Stimulated activated CD4-positive, alpha-beta T cell treated with anti-CD3 and anti-CD28 coated beads, Interleukin-2, amount 100 ng/mL, for 24 hours (primary cell): ENCODE measurements at places on chromosomes 1 and 21.

DNA sequence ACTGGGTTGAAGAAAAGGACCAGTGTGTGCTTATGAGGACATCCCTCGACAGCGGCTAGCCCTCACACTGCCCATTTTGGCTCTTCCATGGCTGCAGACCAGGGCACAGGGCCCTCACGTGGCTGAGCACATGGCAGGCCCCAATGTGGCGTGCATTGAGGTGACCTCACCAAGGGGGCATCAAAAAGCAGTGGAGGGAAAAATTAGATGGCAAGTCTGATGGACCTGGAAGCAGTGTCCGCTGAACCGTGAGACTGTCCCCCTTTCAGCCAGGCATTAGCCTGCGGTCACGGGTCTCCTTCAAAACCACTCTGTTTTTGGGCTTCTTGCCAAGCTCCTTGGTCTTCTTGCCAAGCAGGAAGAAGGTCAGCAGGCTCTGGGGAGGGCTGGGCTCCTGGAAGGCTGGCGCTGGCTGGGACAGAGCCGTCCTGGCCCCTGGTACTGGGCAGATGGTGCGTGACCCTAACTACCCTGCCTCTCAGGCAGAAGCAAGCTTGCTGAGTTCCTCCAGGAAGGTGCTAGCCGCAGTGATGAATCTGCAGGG, 30.8 kb downstream of the TRIM67 start:
- no peak for DNase-seq

GRCh38 chr1:23356471-23357137, 12.5 kb upstream of the HNRNPR start:
- no peak for DNase-seq

DNA sequence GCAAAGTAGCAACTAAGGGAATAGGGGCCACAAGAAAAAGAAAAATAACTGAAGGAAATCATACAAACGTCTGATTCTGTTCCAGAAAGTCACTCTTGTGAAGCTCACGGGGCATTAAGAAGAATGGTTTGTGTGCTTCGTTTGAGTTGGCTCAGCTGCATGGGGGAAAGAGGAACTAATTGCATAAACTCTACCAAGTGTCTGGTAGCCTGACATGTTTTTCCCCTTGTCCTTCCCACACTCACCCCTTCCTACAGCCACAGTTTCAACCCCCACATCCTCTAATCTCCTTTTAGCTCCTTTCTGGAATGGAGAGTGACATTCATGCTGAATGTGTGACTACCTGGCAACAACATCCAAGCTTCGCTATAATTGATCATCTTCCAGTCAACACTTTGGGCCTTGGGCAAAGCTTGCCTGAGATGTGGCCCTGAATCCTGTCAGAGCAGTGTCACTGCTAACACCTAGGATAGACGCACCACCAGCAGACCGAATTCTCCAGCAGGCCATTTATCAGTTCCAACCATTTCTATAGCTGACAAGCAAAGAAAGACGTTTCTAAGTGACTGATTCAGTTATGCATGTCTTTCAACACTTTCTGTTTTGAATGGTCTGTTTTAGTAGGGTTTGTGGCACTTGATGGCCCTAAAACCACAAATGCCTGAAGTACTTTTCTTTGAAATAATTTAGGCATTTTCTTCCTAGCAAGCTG, 439.6 kb downstream of the TTLL7 start:
- DNase-seq, result no peak

- no peak for DNase-seq
These were observed 46.7 kb upstream of the MTR start for GRCh38 chr1:236748268-236748870.

DNA sequence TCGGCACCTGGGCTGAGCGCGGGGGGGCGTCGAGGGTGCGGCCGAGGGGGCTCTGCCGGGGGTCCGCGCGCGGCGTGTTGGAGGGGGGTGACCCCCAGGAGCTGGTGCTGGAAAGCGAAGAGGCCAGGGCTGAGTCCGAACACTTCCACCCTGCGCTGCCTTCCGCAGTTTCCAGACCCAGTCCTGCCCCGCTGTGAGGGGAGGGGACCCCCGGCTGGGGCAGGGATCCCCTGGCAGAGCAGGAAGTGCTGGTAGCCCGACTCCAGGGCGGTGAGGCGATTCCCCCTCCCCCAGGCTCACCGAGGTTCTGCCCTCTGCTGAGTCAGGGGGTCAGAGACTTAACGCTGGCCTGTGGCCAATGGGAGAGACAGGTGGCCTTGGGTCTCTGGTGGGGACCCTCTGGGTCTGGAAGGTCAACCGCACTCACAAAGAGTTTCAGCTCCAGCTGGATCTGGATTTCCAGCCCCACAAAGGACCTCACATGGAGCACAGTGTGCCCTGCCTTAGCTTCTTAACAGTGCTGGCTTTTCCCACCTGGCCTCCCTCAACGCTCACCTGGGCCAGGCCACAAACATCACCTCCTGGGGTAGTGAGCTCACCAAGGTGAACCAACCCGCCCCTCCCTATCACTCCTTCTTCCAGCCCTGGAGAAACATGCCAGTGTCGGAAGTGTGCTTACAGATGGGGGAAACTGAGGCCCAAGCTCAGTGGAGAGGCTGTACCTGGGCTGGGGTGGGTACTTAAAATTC, 39.8 kb upstream of the SYNC start:
- DNase-seq, result no peak

DNA sequence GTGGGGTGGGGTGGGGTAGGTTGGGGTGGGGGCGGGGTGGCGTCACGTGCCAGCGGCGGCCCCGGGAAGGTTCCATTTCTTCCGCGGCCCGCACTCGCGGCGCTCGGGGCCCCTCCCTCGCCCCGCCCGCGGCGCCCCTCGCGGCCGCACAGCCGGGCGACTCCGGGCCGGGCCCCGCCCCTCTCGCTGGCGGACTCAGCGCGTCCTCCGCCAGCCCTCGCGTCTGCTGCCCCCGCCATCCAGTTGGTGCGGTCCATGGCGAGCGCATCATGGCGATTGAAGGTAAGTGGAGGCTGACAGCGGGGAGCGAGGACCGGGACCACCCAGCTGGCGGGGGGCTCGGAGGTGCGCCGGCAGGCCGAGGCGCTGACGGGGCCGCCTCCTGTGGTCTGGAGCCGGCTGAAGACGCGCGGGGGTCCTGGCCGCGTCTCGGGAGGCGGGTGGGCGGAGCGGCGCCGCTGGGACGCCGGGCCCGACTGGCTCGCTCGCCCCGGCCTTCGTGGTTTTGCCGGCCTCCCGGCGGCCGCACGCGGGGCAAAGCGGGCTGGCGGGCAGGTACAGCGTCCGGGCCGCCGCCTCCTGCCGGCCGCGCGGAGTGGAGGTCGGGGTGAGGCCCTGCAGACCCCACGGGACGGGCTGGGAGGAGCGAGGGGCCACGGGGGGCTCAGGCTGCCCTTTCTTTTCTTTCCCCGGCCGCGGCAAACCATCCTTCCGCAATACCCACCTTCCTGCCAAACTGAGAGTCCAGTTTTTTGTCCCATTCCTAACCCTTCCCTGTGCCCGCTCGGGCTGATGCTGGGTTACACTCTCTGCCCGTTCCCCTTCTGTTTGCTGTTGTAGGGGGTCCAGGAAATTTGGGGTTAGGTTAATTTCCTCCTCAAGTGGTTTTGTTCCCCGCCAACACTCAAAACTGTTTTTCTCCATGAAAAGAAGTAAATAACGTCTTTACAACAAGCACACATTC, at the start of gene SYT14:
TSS of gene SYT14 (plus strand) at position 222 of the 964 bp plus-strand sequence. CDS start at position 270, 48 bp downstream.
- peak; percentile 13 for DNase-seq

DNA sequence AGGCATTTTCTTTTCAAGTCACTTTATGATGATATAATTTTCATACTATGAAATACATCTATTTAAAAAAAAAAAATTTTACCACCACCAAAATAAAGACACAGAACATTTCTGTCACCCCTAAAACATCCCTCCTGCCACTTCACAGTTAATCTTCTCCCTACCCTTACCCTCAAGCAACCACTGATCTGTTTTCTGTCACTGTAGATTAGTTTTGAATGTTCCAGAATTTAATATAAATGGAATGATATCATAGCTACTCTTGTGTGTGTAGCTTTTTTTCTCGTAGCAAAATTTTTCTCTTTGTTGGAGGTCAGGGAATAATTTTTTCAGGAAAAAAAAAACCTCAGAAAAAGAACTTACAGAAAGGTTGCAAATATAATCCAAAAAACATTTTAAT, 152.7 kb downstream of the RHOU start:
- no peak for DNase-seq

DNA sequence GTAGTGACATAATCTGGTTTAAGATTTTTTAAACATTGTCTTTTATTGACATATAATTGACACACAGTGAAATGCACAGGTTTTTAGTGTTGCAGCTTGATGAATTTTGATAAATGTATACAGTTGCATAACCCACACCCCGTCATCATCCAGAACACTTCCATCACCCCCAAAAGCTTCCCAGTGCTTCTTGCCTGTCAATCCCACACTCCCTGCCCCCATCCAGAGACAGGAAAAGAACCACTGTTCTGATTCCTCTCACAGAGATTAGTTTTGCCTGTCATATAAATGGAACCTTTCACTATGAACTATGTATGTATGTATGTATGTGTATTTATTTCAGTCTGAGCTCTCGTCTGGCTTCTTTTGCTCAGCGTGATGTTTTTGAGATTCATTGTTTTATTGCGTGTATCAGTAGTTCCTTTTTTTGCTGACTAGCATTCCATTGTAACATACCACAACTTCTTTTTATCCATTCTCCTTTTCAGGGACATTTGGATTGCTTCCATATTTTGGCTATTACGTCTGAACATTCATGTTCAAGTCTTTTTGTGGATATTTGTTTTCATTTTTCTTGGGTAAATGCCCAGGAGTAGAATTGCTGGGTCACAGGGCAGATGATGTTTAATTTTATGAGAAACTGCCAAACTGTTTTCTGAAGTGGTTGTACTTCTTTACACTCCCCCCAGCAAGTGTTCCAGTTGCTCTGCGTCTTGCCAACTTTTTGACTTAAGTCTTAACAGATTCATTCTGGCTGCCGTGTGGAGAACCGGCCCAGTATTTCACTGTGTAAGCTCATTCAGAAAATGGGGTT, 8.7 kb downstream of the UBIAD1 start:
- DNase-seq, result no peak

GRCh38 chr1:151062741-151063371, 2.7 kb downstream of the MLLT11 start:
- DNase-seq, result no peak

GRCh38 chr1:154557939-154558719, at the start of gene UBE2Q1:
Gene UBE2Q1, minus strand, starts transcription at chr1:154558662. Its CDS starts 109 bp downstream, at chr1:154558553.
- peak; percentile 31 for DNase-seq

- no peak for DNase-seq
These were observed 20.4 kb upstream of the FOXO6 start for GRCh38 chr1:41340655-41341364.

GRCh38 chr1:39787468-39787867, 1.2 kb downstream of the BMP8B start:
- no peak for DNase-seq

GRCh38 chr1:99782920-99783319, 16.5 kb upstream of the FRRS1 start:
- no peak for DNase-seq

- DNase-seq, result no peak
These were observed 57.5 kb downstream of the KIAA0319L start for GRCh38 chr1:35499652-35500176.

DNA sequence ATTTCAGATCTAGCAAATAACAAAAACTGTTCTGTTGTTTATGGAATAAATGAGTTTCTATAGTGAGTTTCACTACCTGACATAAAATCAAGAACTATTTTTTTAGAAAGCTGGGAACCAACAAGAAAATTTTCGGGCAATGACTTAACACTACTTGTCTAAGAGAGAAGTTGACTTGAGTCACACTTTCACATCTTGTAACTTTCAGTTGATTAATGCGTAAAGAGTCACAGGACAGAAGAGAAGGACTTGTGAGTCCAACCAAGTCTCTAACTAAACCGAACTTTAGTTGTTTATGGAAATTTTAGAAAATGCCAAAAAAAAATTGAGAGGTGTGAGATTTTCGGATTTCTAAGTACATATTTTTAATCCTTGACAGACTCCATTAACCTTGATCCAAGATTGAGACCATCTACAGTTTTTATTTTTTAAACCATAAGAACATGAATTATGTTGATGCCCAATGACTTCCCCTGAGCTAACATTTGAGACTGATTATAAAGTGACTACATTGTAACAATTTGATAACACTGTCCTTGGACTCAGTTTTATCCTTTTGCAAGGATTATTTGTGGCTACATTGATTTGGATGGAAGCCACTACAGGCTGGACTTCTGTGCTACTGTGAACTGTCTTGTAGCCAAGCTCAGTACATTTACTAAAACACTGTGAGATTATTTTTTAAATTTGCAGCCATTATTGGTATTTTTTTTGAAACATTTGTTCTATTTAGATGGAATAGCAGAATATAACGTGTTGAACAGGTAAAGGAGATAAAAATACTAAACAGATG, 284.0 kb downstream of the PTPRC start:
- no peak for DNase-seq

GRCh38 chr1:12279003-12279402, 49.2 kb downstream of the VPS13D start:
- DNase-seq, result no peak

DNA sequence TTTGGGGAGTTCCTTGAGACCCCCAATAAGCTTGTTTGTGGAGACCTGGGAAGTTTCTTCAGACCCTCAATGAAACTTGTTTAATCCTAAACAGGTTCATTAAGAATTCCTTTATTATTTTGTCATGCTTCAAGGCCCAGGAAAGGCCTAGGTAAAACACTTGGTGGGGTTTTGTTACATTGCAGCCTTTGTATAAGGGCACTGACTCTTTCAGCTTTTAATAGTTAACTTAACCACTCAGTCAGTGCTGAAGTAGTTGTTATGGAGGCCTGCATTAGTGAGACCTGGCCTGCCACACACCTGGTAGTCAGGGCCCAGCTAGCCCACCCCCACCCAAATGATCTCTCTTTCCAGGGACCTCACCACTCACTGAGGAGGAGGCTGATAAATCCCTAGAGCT, 103.7 kb downstream of the FCRL5 start:
- no peak for DNase-seq

GRCh38 chr1:37808369-37809319, 636 bp upstream of the YRDC start:
- DNase-seq, result peak; percentile 60

DNA sequence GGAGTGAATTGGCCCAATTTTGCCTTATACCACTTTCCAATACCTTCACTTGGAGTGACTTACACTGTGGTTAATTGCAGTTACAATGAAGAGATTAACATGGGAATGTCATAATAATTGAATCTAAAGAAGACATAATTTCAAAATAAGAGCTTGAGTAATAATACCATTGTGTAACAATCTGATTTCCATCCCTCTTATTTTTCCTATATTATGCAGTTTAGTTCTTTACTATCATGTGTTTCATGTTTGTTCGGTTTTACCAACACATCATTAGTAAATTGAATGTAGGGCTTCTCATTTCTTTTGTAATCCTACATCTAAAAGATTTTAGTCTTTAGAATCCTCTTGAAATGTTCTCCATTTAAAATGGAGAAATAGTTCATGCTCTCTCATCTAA, 19.2 kb upstream of the XPR1 start:
- no peak for DNase-seq
